ENCODE measurements at places on chromosomes 7 and 10.

DNA sequence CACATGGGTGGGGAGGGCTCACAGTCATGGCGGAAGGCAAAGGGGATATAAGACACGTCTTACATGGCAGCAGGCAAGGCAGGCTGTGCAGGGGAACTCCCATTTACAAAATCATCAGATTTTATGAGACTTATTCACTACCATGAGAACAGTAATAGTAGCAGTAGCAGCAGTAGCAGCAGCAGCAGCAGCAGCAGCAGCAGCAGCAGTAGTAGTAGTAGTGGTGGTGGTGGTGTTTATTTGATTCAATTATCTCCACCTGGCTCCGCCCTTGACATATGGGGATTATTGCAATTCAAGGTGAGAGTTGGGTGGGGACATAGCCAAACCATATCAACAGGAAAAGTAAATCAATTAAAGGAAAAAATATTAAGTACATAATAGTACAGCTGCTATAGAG is 184.7 kb downstream of the LRMDA start:
- no peak for ATAC-seq

- ATAC-seq: no peak
Measured at GRCh38 chr7:13832346-13832745, 157.1 kb downstream of the ETV1 start.

DNA sequence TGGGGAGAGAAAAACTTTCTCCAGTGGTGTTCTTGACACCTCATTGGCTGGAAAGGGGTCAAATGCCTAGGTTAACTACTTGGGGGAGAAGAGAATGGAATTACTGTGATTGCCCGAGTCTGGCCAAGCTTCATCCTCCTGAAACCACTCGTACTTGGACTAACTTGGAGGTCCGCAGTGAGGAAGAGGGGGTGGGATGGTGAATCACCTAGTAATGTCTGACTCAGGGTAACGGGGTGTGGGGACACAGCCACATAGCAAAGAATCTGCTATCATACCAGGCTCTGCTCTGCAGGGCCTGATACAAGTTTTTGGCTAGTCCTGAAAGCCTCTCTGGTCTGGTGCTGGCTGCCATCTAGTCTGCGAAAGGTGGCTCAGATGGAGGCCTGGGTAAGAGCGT is 190.9 kb downstream of the RPS24 start:
- ATAC-seq: no peak

GRCh38 chr7:103499976-103500375 is 54.0 kb upstream of the SLC26A5 start:
- no peak for ATAC-seq

GRCh38 chr10:48651839-48652238 is 32.8 kb upstream of the WDFY4 start:
- ATAC-seq: no peak

GRCh38 chr10:48464121-48464870 is 140.6 kb downstream of the ARHGAP22 start:
- ATAC-seq: peak; percentile 21

DNA sequence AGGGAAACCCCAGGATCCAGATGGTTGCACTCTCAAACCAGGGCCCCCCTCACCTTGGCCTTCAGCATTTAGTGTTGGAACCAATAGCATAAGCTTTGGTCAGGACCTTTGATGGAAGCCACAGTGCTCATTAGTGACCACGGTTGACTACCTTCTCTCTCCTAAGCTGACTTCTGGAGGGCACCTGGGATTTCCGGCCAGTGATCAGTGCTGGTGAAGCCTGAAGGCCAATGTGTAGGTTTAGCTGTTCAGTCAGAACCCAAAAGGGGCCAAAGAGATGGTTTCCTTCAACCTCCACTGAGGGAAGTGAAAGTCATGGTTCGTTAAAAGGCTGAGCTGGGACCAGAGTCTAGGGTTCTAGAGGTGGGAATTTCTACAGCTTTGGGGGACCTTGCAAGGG is 46.4 kb downstream of the TCF7L2 start:
- ATAC-seq: no peak

All from activated CD4-positive, CD25-positive, alpha-beta regulatory T cell treated with anti-CD3 and anti-CD28 coated beads, Interleukin-2, amount 50 U/mL, for 24 hours (primary cell).